Activated T-cell treated with anti-CD3 and anti-CD28 coated beads for 1 hour (primary cell): ENCODE measurements at places on chromosomes 3 and 15.

- no peak for DNase-seq
These were observed 75.8 kb downstream of the STXBP5L start for GRCh38 chr3:120983841-120984240.

DNA sequence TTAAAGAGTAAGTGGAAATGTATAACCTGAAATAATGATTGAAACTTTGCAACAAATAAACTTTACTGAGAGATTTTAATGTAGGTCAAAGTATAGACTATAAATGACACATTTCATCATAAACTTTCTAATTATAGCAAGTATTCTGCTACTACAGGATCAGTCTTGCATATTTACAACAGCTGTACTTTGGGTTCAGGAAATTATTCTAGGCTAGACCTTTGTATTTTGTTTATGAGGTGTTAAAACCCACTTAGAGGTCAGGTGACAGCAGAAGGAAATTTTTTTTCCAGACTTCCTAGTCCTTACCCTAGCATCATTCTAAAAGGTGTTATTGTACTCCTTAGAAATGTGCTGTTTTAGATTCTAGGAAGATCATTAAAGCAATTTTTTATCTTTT, 2.3 kb downstream of the RNF7 start:
- no peak for DNase-seq

GRCh38 chr3:99833617-99834205, 16.0 kb downstream of the CMSS1 start:
- no peak for DNase-seq

DNA sequence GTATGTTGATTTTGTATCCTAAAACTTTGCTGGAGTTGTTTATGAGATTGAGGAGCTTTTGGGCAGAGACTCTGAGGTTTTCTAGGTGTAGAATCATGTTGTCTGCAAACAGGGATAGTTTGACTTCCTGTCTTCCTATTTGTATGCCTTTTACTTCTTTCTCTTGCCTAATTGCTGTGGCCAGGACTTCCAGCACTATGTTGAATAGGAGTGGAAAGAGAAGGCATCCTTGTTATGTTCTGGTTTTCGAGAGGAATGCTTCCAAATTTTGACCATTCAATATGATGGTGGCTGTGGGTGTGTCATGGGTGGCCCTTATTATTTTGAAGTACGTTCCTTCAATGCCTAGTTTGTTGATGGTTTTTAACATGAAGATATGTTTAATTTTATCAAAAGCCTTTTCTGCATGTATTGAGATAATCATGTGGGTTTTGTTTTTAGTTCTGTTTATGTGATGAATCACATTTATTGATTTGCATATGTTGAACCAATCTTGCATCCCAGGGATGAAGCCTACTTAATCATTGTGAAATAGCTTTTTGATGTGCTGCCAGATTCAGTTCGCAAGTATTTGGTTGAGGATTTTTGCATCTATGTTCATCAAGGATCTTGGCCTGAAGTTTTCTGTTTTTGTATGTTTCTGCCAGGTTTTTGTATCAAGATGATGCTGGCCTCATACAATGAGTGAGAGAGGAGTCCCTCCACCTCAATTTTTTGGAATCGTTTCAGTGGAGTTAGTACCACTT, 188.1 kb downstream of the MINAR1 start:
- DNase-seq = no peak

- no peak for DNase-seq
These were observed 160.5 kb upstream of the C2CD4B start for GRCh38 chr15:62325597-62325996.

DNA sequence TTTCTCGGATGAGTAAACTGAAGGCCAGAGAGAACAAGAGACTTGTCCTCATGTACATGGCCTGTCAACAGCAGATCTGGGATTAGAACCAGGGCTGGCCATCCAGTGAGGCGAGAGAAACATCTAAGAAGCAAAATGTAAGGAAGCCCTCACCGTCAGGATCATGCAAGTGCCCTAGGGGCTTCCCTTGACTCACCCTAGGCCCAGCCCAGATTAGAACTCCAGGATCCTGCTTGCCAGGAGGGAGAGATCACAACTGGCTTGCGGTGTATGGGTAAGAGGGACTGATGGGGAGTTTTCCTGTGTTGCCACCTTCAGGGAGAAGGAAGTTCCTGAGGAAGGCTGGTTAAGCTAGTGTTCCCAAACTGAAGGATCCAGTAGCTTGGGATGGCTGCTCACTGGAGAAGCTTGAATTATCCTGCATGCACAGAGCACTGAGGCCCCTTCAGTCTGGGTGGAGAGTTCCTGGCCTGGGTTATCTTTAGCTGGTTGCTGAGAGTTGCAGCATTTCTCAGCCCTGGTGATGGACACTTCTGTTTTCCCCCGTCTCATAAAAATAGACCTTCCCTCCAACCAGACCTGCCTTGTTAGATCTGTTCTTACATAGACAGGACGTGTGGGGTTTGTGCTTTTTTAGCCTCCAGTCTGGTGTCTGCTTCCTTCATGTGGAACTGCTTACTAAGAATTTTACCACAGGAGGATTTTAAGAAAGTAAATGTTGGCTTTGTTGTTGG, 28.2 kb upstream of the XIRP1 start:
- DNase-seq = no peak

DNA sequence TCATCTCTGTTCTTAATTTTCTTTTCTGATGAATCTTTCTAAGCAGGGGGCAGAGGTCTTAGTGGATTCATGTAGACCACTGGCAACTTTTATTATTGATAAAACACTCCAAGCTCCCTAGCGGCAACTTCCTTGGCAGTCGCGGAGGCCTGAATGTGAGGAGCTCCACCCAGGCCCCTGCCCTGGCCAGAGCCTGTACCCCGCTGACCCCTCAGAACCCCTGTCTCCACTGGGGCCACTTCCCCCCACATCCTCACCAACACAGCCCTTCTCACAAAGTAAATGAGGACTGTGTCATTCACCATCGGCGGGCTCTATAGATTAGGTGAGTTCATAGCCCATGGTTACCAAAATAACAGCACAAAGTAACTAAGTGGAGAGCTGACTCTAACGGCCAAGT, 111.6 kb downstream of the TPRA1 start:
- DNase-seq = no peak

DNA sequence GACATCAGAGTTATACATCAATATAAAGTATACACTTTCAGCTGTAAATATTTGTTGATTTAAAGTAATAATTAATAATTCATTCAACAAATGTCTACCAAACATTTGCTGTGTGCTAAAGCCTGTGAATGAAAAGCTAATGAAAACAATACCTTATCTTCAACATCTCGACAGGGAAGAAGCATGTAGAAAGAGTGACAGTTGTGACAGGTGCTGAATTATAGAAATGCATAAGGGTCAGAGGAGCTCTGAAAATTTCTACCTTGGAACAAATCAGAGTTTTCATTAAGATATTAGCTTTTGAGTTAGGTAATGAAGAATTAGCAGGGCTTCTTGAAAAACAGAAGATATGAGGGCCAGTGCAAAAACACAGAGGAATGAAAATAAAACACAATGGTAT, 739.2 kb downstream of the VGLL3 start:
- DNase-seq = no peak

- no peak for DNase-seq
These were observed 26.9 kb downstream of the ATOSA start for GRCh38 chr15:52652286-52652685.

GRCh38 chr3:186915806-186916796, 14.2 kb upstream of the ST6GAL1 start:
- no peak for DNase-seq

- no peak for DNase-seq
These were observed 63.9 kb downstream of the TM4SF4 start for GRCh38 chr3:149538371-149538770.
